ENCODE measurements at places on chromosomes 1 and 21.

GRCh38 chr1:58608297-58608696 lies 31.2 kb upstream of the TACSTD2 start:
- no peak for DNase-seq

GRCh38 chr1:192311281-192311680 lies 5.5 kb upstream of the RGS21 start:
- no peak for DNase-seq

- DNase-seq, result no peak
Measured at GRCh38 chr1:113543110-113543509, 152.8 kb downstream of the MAGI3 start.

- no peak for DNase-seq
Measured at GRCh38 chr1:28112388-28113241, 24.2 kb upstream of the EYA3 start.

DNA sequence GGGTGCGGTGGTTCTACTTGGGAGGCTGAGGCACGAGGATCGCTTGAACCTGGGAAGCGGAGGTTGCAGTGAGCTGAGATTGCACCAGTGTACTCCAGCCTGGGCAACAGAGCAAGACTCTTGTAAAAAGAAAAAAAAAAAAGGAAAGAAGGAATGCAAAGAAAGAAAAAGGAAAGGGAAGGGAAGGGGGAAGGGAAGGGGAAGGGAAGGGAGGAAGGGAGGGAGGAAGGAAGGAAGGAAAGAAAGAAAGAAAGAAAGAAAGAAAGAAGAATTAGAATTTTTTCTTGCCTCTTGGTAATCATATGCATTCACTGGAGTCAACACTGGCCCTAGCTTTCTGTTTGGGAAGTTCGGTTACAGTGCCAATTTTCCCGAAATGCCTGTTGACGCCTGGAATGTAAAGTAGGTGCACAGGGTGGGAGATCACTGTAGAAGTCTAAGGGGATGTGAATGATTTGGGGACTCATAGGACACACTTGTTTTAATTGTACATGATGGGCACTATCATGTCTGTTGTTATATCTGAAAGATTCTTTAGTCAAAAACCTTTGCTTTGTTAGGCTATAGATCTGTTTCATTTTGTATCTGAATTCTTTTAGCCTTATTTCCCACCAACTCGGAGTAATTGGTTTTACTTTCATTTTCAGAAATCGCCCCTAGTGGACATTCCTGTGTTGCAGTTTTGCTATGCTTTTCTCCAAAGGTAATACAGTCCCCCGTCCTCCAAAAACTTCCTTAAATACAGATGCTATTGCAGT lies 59.8 kb upstream of the MORC3 start:
- peak; percentile 71 for DNase-seq

DNA sequence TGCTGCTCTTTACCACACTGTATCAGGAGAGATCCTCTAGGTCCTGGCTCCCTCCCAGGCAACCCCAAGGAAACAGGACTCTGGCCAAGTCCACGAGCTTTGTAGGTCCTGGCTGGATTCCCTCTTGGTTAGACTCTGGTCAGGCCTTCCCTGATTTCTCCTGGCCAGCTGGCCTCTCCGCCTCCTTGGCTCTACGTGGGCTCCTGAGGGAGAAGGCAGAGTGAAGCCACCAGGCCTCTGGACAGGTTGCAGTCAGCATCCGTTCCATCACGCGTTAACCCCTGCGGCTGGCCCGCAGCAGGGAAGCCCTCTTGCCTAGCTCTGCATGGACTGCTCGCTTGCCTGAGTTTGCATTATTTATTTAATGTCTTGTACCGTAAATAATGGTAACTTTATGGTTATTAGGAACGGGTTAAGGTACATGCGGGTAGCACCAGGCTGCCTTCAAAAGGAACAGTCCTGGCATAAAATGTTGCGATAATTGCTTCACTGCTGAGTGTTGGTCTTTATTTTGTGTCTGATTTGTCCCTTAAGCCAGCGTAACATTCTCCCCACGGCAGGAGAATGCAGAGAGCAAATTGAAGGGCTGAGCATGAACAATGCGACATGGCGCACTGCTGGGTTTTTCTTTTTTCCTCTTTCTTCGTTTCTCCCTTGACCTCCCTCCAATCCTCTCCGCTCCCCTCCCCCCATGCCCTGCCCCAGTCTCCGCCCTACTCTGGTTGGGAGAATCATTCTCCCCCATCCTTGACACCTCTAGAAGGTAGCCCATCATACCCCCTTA lies 100.3 kb downstream of the RNF220 start:
- DNase-seq, result no peak

Data from CD4-positive, alpha-beta T cell treated with Interleukin-6 for 4 hours (primary cell).